ENCODE measurements at places on chromosomes 5 and 9.

DNA sequence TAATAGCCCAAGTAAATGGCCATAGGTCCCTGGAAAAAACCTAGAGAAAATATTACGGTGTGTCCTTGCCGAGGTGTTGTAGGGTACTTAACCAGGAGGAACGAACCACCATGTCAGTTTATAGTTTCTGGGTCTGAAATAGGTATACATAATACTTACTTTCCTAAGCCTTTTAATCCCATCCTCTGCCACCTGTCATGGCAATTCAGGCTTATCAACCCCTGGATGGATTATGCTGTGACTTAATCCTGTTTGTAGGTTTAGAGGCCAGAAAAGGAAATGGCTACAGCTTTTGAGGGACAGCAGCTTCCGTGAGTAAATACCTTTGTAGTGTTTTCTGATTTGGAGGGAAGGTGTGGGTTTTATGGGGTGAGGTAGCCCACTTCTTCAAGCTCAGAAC lies 89.1 kb upstream of the PTPRD start:
- no peak for DNase-seq

GRCh38 chr9:111974092-111974681 lies 77.6 kb downstream of the UGCG start:
- DNase-seq, result no peak

DNA sequence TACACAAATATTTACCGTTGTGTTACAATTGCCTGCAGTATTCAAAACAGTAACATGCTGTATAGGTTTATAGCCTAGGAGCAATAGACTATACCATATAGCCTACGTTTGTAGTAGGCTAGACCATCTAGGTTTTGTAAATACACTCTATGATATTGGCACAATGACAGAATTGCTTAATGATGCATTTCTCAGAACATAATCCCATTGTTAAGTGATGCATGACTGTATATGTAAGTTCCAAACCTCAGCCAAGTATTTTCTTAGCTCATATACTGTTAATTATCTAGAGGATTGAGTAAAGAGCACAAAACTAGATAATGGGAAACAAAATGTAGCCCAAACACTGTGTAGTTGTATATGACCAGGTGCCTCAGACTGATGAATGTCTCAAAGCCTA lies 220.1 kb downstream of the ANXA1 start:
- DNase-seq, result no peak

- DNase-seq, result no peak
Measured at GRCh38 chr5:125298258-125298657, 551.8 kb upstream of the ZNF608 start.

- no peak for DNase-seq
Measured at GRCh38 chr5:154683101-154683880, 71.9 kb upstream of the LARP1 start.

GRCh38 chr9:126860077-126860756 lies at the start of gene ZBTB34:
Gene ZBTB34, plus strand, starts transcription at chr9:126860639. Its CDS starts 18,761 bp downstream, at chr9:126879400.
- DNase-seq, result no peak

- DNase-seq, result peak; percentile 45
Measured at GRCh38 chr9:131677444-131678180, 62.3 kb downstream of the RAPGEF1 start.

DNA sequence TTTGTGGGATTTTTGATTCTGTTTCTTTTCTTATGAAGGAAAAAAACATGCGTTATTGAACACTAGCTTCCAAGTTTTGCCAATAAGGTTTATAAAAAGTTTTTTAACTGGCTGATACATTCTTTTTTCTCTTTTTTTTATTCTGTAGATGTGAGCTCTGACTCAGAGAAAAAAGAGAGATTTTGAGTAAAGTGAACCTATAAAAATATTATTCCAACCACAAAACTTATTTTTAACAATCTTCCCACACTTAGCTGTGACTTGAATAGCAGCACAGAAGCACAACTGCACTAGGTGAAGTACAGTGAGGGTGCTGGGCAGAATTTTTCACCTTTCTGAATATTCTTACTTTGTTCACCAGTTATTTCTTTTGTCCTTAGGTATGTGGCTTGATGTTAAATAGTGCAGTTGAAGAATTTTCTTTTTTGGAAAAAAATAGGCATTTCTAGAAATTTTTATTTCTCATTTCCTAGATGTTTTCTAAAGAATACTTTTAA lies 41.6 kb downstream of the CHSY3 start:
- DNase-seq, result no peak

DNA sequence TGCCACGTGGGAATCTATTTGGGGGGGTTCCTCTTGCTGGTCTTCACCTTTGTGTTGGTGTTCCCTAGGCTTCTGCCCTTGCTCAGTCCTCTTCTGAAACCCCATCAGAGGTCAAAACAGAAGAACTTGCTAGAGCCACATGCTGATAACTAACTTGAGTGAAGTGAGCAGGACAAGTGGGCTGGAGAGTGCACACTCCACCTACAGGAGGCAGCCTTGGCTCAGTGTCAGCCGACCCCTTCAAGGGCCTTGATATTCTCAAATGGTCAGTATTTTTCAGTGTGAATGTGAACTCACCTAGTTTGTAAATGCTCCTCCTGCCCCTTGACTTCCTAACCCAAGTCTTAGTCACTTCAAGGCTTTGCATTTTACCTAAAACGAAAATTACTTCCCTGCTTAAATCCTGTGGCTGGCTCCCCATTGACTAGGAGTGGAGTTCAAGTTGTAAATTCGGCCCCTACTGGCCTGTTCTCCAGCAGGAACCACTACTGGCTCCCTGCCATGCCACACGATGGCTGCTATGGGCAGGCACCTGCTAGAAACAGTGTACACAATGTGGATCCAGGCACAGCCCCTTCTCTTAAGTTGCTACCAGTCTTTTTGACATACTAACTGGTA lies 3.6 kb upstream of the SLC1A3 start:
- no peak for DNase-seq

GRCh38 chr9:107982745-107983144 lies 493.2 kb upstream of the KLF4 start:
- DNase-seq, result no peak

GRCh38 chr9:77763566-77763965 lies 115.4 kb upstream of the GNA14 start:
- no peak for DNase-seq

DNA sequence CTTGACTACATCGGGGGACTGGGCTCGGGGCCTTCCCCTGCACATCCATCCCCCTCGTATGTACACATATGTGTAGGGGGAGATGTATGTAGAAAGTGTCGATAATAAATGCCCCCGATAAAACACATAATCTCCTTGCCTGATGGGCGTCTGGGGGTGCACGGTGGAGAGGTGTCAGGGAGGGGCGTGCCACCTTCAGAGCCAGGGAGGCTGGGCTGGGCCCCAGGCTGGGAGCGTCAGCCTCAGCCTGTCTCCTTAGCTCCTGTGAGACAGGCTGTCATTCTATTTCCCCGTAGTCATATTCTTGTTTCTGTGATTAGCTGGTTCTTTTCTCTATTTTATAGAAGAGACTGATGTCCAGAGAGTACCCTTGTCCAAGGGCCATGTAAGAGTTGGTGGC lies 4.7 kb upstream of the RXRA start:
- DNase-seq, result no peak

DNA sequence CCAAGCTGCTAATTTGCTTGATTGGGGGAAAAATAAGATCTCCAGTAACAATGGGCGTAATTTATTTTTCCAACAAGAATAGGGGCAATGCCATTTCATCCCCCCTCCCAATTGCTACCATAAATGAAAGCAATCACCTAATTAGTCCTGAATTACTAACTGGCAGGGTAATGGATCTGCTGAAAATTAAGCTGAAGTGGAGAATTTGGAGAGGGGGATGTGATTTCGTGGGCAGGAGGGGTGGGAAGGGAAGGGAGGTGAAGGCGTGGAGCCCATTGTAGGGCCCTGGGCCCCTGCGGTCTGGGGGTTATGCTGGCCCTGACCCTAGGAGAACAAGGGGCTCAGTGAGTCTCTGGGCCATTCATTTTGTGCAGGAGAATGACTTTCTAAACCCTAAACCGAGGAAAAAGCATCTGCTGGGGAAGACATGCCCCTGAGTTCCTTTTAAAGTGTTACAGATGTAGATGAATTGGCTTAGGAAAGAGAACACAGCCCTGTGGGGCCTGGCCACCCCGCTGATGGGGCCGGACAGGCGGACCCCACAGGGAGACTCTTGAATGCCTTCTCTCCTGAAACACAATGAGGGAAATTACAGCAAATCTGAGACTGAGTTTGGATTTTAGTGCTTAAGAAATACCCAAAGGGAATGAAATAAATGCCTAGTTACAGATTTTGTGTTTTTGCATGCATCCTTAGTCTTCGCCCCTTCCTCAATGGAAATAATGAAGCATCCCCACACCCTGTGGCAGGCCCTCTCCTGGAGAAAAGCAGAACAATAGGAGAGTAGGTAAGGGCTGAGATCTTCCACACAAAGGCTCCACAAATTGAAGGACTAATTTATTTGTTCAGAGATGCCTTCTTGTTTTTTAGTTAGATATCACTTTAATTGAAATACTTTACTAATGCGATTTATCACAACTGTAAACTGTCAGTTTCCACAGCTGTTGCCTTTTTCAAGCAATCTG lies 143.2 kb downstream of the PSAT1 start:
- no peak for DNase-seq

DNA sequence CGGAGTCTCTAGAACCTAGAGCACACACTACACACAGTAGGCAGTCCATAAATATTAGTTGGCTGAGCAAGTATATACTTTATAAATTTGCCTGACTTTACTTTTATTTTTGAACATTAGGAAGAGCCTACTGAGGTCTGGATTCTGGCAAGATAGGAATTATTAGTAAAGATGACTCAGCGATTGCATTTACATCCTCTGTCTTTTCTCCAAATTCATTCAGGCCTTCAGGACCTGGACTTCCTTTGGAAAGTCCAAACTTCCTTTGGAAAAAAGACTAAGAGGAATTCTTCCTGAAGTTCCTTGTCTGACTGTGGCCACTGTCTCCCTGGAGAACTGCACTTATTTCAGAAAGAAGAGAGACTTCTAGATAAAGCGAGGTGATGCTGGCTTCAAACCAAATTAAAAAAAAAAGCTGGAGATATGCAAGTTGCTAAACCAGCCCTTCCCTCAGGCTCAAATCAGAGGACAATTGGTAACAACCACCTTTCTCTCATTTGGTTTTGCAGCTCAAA lies 251.3 kb downstream of the GAS1 start:
- no peak for DNase-seq

DNA sequence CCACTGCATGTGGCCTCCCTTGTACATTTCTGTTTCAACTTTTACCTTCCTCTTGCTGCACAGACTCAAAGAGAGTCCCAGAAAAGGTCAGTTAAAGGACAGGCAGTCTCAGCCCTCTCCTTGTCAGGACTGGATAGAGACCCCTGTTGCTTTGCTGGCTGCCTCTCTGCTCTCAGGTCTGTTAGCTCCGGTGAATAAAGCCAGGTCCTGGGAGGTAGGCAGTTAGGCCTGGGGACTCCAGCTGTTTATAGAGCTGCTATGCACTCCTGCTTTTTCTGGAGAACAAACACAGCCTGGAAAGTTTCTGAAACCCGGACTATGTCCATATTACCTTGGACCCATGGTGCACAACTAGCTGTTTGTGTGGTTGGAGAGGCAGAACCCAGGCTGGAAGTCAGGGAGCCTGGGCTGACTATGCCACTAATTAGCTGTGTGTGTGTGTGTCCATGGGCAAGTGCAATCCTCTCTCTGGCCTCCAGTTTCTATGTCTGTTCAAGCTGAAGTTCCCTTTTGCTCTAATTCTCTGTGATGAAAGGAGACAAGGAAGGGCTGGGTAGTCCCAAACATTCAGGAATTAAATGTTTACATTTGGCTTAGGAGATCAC lies 42.9 kb downstream of the GLRA1 start:
- no peak for DNase-seq

GRCh38 chr5:171242521-171242920 lies 66.5 kb upstream of the TLX3 start:
- no peak for DNase-seq

DNA sequence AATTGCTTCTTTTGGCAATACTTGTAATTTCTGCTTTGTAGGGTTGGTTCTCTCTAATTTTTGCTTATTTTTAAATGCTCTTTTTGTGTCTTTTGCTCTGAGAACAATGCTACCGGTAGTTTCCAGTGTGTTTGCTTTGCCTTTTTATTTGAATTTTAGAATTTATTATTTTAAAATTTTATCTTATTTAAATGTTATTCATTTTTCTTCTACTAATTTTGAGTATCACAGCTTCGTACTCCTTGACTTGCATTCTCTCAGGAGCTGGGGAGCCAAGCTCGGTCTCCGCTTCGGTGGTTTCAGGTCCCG lies 45.9 kb downstream of the ANXA2R start:
- no peak for DNase-seq

DNA sequence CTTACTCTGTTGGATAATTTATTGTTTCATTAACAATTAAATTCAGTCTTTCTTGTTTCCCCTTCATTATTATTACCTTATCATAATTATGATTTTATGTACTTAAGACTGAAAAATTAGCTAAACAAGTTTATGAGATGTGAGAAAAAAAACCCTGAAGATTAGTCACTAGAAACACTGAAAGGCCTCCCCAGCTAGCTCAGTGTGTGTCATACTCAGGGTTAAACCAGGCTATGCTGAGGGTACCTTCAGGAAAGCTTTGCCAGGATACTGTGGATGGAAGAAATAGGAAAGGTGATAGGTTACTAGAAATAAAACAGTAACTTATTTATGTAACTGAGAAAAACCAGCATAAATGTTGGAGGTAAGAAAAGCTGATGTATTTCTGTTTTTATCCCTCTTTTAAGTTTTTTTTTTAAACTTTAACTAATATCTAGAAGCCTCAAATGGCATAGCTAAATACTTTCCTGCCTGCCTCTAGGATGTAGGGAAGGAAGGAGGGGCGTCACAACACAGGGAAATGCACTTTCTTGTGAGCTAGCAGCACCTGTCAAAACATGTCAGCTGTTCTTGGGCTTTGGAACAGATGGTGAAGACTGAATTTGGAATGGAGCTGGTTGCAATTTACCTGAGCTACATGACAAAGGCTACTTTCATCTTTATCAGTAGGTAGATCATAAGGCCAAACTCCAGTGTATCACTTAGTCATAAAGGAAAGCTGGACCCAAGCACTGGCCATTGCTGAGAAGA lies 24.2 kb downstream of the NMRK1 start:
- DNase-seq, result peak; percentile 17

- DNase-seq, result no peak
Measured at GRCh38 chr5:175365866-175366265, 78.1 kb downstream of the DRD1 start.

DNA sequence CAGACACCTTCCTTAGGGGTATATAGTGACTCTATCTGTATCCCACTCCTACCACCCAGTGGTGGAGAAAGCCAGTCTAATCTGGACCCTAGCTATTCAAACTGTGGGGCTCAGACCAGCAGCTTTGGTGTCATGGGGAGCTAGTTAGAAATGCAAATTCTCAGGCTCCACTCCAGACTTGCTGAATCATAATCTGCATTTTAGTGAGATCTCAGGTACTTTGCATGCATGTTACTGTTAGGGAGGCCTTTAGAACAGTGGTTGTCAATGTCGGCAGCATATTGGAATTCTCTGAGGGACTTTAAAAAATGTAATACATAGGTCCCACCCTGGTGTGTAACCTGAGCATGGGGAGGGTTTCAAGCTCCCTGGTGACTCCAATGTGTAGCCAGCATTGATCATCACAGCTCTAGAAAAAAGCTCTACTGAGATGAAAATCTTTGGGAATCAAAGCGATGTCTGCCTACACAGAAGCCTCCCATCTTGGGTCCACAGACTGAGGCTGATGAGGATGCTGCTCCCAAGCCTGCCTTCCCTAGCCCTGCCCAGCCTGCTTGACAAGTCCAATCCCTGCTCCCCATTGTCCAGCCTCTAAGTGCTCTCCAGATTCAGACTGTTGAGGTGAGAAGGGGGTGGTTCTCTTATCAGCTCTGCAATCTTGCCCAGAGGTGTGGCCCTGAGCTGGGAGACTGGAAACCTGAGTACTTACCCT lies 11.9 kb upstream of the GM2A start:
- DNase-seq, result no peak

GRCh38 chr9:70479880-70480291 lies 65.4 kb upstream of the KLF9 start:
- peak; percentile 35 for DNase-seq
